ENCODE measurements at places on chromosomes 2 and 18. TPM values are rescaled to one million over a fixed set of nuclear protein-coding genes. Genes with fewer than 3 reads are reported as not detected.

Gene GCKR
- polyA plus RNA-seq, result 0.67 TPM

Gene DLGAP1
- not detected for polyA plus RNA-seq

GRCh38 chr18:79961527-79962291, 2.7 kb upstream of the HSBP1L1 start:
- DNase-seq, result no peak

DNA sequence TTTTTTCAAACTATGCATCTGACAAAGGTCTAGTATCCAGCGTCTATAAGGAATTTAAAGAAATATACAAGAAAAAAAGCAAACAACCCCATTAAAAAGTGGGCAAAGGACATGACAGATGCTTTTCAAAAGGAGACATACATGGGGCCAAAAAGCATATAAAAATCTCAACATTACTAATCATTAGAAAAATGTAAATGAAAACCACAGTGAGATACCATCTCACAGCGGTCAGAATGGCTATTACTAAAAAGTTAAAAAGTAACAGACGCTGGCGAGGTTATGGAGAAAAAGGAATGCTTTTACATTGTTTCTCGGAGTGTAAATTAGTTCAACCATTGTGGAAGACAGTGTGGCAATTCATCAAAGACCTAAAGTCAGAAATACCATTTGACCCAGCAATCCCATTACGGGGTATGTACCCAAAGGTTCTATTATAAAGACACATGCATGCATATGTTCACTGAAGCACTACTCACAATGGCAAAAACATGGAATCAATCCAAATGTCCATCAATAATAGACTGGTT, 643.1 kb upstream of the LRRTM1 start:
- no peak for DNase-seq

GRCh38 chr18:158128-159036, at the start of gene USP14:
USP14 (plus strand) TSS chr18:158557; CDS start chr18:158699, 142 bp downstream.
- DNase-seq, result peak; percentile 100

GRCh38 chr2:231222318-231223000, 24.0 kb downstream of the ARMC9 start:
- no peak for DNase-seq
